H1 (cell line): ENCODE measurements at places on chromosomes 6 and 20.

- H3K27me3 ChIP-seq = no peaks in the 10 kb centered on the region
- H3K4me3 ChIP-seq = no peak overlapping the region
- no peak for DNase-seq
- no peak overlapping the region for H3K27ac ChIP-seq
- no peaks in the 10 kb centered on the region for H3K4me1 ChIP-seq
Observed at GRCh38 chr20:3973705-3974104, 41.7 kb downstream of the RNF24 start.

DNA sequence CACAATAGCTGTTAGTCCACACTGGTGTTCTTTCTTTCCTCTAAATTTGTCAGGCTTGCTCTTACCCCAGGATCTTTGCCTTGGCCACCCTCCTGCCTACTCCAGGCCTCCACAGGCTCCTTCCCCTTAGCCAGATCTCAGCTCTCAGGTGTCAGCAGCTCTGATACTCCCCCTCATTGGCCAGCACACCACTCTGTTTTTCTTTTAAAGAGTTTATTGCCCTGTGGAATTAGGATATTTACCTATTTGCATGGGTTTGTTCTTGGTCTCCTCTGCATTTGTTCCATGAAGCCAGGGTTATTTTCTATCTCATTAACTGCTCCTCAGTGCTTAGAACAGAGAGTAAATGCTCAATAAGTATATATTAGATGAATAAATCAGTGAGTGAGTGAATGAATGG, 36.8 kb downstream of the GCNT2 start:
- H3K27ac ChIP-seq = no peak overlapping the region
- no peaks in the 10 kb centered on the region for H3K27me3 ChIP-seq
- H3K4me3 ChIP-seq = peak overlapping the region; percentile 90
- H3K4me1 ChIP-seq = peaks cover 17% of the 10 kb centered on the region
- no peaks in the 10 kb centered on the region; the same call in none of the 2 replicates for H3K36me3 ChIP-seq
- DNase-seq = no peak

DNA sequence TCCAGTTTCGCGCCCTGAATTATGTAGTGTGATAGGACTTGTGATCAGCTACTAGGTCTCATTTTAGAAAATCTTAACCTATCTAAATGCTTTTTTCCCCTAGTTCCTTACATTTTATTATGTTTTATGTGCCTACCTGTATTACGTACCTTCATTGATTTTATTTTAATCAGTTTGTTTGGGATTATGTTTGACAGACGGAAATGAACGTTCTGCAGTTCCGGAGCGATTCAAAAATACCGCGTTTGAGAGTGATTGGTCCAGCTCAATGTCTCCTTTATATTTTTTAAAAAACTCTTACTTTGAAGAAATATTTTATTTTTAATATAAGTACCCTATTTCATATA, 114.3 kb upstream of the BTN3A2 start:
- DNase-seq = no peak
- H3K4me3 ChIP-seq = peak overlapping the region; percentile 75
- no peaks in the 10 kb centered on the region for H3K4me1 ChIP-seq
- H3K27me3 ChIP-seq = no peaks in the 10 kb centered on the region
- H3K27ac ChIP-seq = peak overlapping the region; percentile 97

GRCh38 chr6:34247481-34248197, 1.2 kb downstream of the SMIM29 start:
- no peaks in the 10 kb centered on the region for H3K27me3 ChIP-seq
- DNase-seq = no peak
- H3K4me3 ChIP-seq = peak overlapping the region; percentile 83
- H3K36me3 ChIP-seq = peaks cover 25% of the 10 kb centered on the region
- H3K27ac ChIP-seq = no peak overlapping the region

GRCh38 chr6:105250533-105250932, 70.7 kb upstream of the POPDC3 start:
- no peak overlapping the region for H3K4me3 ChIP-seq
- H3K27ac ChIP-seq = no peak overlapping the region
- H3K4me1 ChIP-seq = no peaks in the 10 kb centered on the region
- no peaks in the 10 kb centered on the region for H3K36me3 ChIP-seq

GRCh38 chr6:102229271-102229670, 835.8 kb downstream of the GRIK2 start:
- H3K4me3 ChIP-seq = no peak overlapping the region
- no peak overlapping the region for H3K27ac ChIP-seq
- H3K4me1 ChIP-seq = no peaks in the 10 kb centered on the region
- DNase-seq = no peak

DNA sequence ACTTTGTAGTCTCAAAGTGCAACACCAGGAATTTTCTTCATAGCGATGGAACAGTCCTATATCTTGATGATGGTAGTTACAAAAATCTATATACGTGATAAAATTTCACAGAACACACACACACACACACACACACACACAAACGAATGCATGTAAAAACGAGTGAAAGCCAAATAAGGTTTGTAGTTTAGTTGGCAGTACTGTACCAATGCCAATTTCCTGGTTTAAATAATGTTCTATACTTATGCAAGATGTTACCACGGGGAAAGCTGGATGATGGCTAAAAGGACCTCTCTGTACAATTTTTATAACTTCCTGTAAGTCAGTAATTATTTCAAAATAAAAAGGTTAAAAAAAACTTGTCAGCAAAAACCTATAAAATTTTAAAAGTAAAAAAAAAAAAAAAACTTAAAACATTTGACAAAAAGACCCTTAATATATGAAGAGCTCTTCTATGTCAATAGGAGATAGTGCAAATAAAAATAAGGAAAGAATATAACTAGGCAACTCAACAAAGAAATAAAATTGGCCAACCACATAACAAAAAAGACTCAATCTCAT, 37.6 kb downstream of the PDSS2 start:
- H3K27ac ChIP-seq = no peak overlapping the region
- H3K27me3 ChIP-seq = no peaks in the 10 kb centered on the region
- H3K4me3 ChIP-seq = no peak overlapping the region
- H3K4me1 ChIP-seq = no peaks in the 10 kb centered on the region
- DNase-seq = no peak
- H3K36me3 ChIP-seq = no peaks in the 10 kb centered on the region

- H3K27me3 ChIP-seq = no peaks in the 10 kb centered on the region
- H3K4me1 ChIP-seq = no peaks in the 10 kb centered on the region
- H3K36me3 ChIP-seq = no peaks in the 10 kb centered on the region
- no peak for DNase-seq
- no peak overlapping the region for H3K4me3 ChIP-seq
Observed at GRCh38 chr6:43793875-43794242, 23.8 kb downstream of the VEGFA start.

- H3K4me3 ChIP-seq = no peak overlapping the region
- peaks cover 8% of the 10 kb centered on the region for H3K4me1 ChIP-seq
- no peak for DNase-seq
- no peak overlapping the region for H3K27ac ChIP-seq
Observed at GRCh38 chr6:163866192-163866591, 451.7 kb downstream of the QKI start.

- no peak for DNase-seq
- no peaks in the 10 kb centered on the region for H3K4me1 ChIP-seq
- no peaks in the 10 kb centered on the region for H3K27me3 ChIP-seq
- H3K36me3 ChIP-seq = no peaks in the 10 kb centered on the region
- no peak overlapping the region for H3K27ac ChIP-seq
Observed at GRCh38 chr6:73798592-73798991, 102.6 kb downstream of the CD109 start.

GRCh38 chr6:55447891-55448290, 120.6 kb downstream of the GFRAL start:
- H3K36me3 ChIP-seq = no peaks in the 10 kb centered on the region
- H3K27me3 ChIP-seq = no peaks in the 10 kb centered on the region
- DNase-seq = no peak
- no peak overlapping the region for H3K27ac ChIP-seq

DNA sequence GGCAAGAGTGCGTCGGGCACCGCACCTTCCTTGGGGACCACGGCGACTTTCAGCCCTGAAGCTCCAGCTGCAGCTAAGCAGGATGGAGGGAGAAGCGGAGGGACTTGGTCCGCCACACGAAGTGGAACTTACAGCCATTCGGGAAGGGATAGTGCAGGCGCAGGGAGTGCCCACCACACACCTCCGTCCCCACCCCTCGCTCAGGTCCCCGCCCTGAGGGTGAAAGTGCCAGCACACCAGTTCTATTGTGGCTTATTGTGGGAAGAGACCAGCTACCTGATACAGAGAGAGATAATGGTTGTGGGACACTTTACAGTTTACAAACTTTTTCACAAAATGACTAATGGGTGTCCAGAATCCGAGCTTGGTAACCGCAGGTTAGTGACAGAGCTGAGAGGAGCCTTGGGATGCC, 76.1 kb downstream of the IRF4 start:
- no peak for DNase-seq
- no peaks in the 10 kb centered on the region for H3K36me3 ChIP-seq
- H3K27ac ChIP-seq = no peak overlapping the region
- 0 out of 2 replicates have a peak, but pooled peaks cover 2% of the 10 kb centered on the region for H3K27me3 ChIP-seq
- no peaks in the 10 kb centered on the region for H3K4me1 ChIP-seq
- no peak overlapping the region for H3K4me3 ChIP-seq

DNA sequence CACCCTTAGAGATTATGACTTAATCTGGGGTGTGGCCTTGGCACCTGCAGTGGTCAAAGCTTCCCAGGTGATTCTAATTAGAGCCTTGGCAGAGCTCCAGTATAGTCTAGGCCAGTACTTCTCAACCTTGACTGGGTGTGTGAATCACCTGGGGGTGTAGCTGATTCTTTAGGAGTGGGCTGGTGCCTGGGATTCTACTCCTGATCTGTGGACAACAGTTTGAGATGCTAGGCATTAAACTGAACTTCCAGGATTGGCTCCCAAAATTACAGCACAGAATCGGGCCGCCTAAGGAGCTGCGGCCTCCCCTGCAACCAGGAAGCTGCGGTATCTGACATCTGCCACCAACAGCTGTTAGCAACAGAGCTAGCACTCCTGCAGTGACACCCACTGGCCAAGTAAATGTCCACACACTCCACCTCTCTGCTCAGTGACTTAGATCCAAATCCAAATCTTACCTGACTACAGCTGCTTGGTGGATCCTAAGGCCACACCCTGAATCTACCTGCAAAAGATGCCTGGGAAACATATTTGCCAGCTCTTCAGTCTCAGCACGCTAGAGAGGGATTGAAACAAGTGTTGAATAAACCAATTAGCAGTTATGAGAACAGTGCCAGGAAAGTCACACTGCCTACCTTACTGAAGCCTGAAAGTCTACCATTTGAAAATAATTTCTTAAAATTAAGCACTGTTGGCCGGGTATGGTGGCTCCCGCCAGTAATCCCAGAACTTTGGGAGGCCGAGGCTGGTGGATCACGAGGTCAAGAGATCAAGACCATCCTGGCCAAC, 126.7 kb downstream of the UNC5CL start:
- H3K4me1 ChIP-seq = no peaks in the 10 kb centered on the region
- no peak overlapping the region for H3K4me3 ChIP-seq
- DNase-seq = peak; percentile 17

DNA sequence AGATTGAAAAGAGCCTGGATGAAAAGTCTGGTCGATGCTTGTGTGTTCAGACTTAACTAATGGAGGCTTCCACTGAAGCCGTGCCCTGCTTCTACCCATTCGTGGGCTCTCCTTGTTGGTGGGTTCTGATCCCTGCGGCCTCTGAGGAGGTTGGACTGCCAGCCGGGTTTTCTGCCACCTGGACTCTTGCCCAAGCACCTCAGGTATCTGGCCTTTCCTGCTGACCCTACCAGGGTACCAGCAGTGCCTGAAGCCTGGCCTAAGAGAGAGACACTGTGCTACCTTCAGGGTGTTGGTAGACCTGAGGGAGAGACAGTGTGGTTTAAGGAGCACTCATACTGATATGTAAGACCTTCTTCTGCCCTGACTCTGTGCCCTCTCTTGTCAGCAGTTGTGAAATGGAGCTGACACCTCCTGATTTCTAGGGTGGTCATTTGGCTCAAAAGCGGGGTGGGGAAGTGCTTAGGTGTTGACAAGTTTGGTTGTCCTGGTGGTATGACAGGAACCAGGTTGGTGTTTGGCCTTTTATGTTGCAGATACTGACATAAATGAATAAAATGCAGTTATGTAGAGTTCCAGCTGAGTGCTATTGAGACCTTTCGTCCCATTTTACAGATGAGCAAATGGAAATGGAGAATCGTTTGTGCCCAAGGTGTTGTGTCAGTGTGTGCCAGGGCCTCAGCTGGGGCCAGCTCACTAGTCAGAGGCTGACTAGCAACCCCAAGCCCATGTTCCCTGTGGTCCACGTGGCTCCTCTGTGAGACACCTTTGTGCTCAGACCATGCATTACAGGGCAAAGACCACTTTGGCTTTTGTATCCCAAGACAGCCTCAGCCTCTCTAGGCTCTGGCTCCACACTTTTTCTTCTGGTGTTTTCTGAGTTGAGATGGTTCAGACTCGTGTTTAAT, 3.1 kb downstream of the PLCG1 start:
- H3K27ac ChIP-seq = no peak overlapping the region
- H3K4me3 ChIP-seq = no peak overlapping the region
- H3K27me3 ChIP-seq = peaks cover 9% of the 10 kb centered on the region
- DNase-seq = no peak
- no peaks in the 10 kb centered on the region for H3K36me3 ChIP-seq

- H3K4me3 ChIP-seq = no peak overlapping the region
- H3K4me1 ChIP-seq = no peaks in the 10 kb centered on the region
- DNase-seq = no peak
- H3K27me3 ChIP-seq = no peaks in the 10 kb centered on the region
Observed at GRCh38 chr6:41872147-41872546, 23.0 kb downstream of the USP49 start.

DNA sequence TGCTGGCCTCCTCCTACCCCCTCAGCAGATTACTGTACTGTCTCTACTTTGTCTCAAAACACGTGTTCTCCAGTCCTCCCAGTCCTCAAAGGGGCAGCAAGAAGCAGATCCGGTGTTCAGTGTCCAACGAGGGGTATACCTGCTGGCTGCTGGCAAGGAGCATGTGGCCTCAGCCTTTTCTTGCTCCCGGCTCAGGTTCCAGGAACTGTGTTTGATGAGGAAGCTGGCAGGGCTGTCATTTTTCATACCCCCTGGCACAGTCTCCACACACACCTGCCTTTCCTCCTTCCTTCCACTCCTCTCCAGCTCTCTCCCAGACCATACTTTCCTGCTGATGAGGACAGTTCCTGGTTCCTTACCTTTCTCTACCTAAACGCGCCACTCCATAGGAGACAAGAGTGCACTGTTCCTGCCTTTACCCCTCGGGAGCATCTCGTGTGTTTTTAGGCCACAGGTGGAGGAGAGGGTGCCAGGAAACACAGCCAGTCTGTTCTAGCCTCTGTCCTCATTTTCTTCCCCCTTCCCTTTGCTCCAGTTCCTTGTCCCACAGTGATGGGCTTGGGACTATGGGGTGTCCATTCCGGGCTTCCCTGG, 77.2 kb downstream of the SSR1 start:
- peaks cover 4% of the 10 kb centered on the region for H3K4me1 ChIP-seq
- no peaks in the 10 kb centered on the region for H3K27me3 ChIP-seq

GRCh38 chr6:14417377-14417776, 299.8 kb downstream of the CD83 start:
- DNase-seq = no peak
- H3K4me1 ChIP-seq = no peaks in the 10 kb centered on the region
- H3K4me3 ChIP-seq = no peak overlapping the region
- H3K27ac ChIP-seq = no peak overlapping the region
- no peaks in the 10 kb centered on the region for H3K36me3 ChIP-seq
